ENCODE measurements at places on chromosomes 3 and 15. TPM values are rescaled to one million over a fixed set of nuclear protein-coding genes. Genes with fewer than 3 reads are reported as not detected.
A peak's percentile ranks its signal among the peaks of the same experiment; 100 is the strongest.

DNA sequence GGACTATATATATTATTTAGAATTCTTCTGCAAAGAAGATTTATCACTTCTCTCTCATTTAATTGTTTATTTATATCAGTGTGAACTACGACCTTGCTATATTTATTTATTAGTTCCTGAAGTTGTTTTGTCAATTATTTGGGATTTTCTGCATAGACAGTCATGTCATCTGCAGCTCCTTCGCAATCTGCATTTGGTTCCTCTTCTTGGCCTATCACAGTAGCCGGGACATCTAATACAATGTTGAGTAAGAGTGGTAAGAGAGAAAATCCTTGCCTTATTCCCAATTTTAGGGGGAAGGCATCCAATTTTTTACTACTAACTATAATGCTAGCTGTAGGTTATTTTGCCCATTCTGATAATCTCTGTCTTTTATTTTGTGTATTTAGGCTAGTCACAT lies 39.4 kb downstream of the FOXL2 start:
- DNase-seq: no peak

DNA sequence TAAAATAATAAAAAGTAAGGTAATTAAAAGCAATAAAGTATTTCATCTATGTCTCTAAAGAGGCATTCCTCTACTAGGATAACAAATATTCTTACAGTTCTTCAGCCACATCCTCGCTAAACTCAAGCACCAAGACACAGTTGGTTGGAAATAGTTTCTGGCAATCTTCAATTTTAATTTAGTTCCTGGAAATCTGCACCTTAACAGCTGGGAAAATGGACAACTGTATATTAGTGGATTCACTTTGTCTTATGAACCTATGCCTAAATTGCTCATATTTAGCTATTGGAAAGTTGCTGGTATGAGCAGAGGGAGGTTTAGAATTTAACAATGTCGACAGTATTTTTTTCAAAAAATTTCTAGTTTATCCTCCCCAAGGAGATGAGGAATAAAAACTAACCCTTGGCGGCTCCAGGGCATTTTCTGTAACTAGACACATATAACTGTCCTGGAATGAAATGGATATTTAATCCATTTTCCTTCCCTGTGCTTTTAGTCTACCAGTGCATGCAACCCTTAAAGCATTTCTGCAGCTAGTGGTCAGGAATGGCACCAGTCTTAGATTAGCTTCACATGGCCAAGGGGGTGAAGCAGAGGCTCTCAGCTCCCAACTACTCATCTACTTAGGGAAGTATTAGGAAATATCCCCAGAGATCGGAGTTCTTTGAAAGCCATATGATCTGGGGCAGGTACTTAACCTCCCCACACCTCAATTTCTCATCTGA lies 290.0 kb upstream of the THBS1 start:
- DNase-seq: no peak

DNA sequence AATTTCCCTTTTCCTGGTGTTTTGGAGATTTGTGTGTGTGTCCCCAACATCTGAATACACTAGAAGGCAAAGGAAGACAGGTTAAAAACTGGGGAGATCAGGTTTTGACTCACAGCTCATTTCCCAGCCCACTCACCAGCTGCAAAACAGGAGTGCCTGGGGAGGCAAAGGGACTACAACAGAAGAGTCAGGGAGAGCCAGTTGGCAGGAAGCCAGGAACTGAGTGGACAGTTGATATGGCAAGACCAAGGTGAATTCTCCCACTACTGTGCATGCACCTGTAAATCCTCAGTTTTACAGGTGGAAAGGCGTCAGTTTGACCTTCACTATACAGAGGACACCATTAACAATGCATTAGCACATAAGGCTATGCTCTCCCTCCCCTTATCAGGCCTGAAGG lies 901.5 kb upstream of the SEMA6D start:
- peak; percentile 15 for DNase-seq

Gene ZNF80
- not detected for total RNA-seq

GRCh38 chr3:53941184-53941583 lies 49.5 kb upstream of the SELENOK start:
- no peak for DNase-seq

GRCh38 chr3:174270841-174271240 lies 588.3 kb upstream of the NAALADL2 start:
- no peak for DNase-seq

DNA sequence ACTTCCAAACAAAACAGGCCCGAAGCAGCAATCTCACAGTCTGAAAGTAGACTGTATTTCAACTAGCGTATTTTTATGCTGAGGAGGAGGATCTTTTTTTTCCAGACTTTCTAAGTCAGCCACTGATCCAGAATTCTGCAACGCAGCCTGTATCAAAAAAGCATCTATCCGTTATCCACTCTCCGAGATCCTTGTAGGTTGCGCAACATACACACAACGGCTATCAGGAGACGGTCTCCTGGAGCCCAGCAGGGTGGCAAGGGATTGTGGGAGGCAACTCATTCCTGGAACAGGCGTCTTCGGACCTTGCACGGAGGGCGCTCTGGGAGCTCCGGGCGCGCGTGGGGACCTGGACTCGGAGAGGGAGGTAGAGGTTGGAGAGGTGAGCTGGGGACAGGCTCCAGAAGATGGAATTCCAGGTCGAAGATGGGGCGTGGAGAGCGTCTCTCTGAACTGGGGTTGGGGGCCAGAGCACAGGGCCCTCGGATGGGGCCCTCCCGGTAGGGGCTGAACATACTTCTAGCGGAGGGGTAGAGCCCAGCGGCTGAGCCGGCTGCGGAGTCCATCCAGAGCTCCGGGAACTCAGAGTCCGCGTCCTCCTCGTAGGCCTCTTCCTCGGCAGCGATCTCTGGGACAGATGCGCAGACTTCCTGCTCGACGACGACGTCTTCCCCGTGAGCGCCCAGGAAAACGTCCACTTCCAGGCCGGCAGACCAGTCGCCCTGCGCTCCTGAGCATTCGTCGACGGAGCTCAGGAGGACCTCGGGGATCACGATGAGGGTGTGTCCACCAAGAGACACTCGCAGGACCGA lies 932 bp downstream of the PRR23C start:
- no peak for DNase-seq

GRCh38 chr15:35206060-35206675 lies 121.1 kb upstream of the NANOGP8 start:
- no peak for DNase-seq

DNA sequence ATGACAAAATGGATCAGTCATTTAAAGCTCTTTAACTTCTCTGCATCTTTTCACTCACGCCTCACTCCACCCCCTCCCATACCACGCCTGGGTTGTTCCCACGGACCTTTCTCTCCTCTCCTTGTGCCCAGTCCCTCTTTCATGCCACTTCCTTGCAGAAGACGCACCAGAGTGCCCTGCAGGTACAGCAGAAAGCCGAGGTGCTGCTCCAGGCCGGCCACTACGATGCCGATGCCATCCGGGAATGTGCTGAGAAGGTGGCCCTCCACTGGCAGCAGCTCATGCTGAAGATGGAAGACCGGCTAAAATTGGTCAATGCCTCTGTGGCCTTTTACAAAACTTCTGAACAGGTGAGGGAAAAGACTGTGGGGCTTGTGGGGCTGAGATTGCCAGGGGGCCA lies 296.1 kb upstream of the UMPS start:
- no peak for DNase-seq

Gene LRRIQ4
- not detected for total RNA-seq

- DNase-seq: peak; percentile 79
Measured at GRCh38 chr3:196159952-196160804, 51.0 kb downstream of the ZDHHC19 start.

Gene CSPG5
- total RNA-seq: 1.7 TPM

GRCh38 chr3:177604181-177604580 lies 406.9 kb upstream of the TBL1XR1 start:
- no peak for DNase-seq

- no peak for DNase-seq
Measured at GRCh38 chr15:63605036-63605435, 7.8 kb downstream of the FBXL22 start.

Gene LRRC31
- 63.8 TPM for total RNA-seq

- no peak for DNase-seq
Measured at GRCh38 chr3:159899166-159899565, 89.5 kb upstream of the IL12A start.

- DNase-seq: no peak
Measured at GRCh38 chr15:62976301-62976881, 66.2 kb upstream of the TPM1 start.

Measured in mucosa of descending colon (tissue), 3 donors.